ENCODE measurements at places on chromosomes 6 and 20. TPM values are rescaled to one million over a fixed set of nuclear protein-coding genes. Genes with fewer than 3 reads are reported as not detected.

Gene DDO
- 37.6 TPM for total RNA-seq

DNA sequence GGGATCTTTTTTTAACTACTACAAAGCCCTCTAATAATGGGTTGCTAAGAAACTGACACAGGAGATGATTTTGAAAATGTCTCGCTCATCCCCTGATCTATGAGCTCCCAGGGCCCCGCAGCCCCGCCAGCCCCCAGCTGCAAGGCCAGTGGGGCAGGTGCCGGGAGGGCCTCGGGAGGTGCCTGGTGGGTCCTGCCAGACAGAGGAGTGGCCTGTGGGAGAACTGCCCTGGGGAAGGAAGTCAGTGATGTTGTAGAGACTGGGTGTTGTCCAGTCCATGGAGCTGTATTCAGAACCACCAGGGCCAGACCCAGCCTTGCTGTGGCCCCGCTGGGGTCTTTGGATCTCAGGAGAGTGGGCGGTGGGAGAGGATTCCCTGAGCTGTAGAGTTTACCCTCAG is 258.7 kb downstream of the TAF4 start:
- DNase-seq: peak; percentile 6

- DNase-seq: no peak
These were observed 31.4 kb upstream of the ID1 start for GRCh38 chr20:31573555-31574321.

DNA sequence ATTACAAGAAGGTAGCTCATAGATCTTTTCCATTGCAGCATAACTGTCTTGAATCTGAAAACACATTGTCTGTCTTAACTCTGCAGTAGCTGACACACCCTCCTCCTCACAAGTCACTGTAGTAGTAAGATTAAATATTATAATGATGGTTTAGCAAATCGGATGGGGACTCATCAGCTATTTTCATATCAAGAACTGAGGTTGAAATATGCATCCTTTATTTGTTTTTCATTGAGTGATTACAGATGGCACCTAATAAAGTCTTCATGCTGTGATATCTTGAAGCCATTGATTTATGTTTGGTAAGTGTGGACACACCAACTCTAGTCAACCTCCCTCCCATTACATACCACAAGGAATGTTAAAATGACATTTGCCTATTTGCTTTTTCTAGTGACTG is 267.4 kb upstream of the TAB2 start:
- DNase-seq: no peak

DNA sequence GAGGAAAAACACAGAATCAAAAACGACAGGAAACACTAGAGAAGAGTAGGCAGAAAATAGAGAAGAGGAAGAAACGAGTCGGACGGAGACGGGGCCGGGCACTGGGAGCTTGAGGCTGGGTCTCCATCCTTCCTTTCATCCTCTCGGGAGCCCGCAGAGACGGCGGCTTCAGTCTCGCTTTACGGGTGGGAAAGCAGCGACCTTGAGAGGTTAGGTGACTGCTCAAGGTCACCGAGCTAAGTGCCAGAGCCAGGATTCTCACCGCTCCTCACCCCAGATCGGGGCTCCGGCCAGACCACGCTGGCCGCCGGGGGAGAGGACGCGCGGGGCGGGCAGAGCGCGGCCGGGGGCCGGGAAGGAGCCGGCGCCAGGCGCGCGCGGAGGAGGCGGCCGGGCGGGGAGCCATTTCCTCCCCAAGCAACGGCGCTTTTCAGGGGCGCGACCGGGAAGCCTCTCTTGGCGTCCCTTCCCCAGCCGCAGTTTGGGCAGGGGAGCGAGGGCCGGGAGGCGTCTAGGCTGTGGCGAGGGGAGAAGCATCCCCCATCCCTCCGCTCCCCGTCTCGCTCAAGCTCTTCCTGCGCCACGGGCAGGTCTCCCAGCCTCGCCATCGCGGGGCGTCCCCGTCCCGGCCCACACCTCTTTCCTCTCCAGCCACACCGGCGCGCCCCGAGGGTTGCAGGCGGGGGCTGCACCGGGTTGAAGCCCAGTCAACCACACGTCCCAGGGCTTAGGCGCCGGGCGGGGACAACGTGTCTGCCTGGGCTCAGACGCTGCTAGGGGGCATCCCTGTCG is 24.1 kb upstream of the MAP3K7 start:
- peak; percentile 45 for DNase-seq

GRCh38 chr6:14440940-14441781 is 323.6 kb downstream of the CD83 start:
- DNase-seq: no peak

Measured in left ventricle myocardium inferior (tissue), 1 donor.